ENCODE measurements at places on chromosomes 5 and 9.

DNA sequence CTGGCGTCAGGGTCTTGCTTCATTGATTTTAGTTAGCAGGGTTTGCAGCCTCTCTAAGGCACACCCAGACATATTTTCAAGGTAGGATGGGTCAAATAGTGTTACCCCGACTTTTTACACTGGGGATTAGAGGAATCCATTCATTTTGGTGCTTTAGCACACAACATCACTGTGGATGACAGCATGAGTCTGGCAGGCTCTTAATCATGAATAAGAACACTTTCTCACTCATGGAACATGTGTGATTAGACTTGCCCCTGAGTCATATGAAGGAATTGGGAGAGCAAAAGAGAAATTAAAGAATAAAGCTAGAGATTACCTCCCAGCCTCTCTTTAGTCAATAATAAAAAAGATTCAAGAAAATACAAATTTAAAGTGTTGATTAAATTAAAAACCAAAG lies 175.6 kb downstream of the SEMA5A start:
- no peak for DNase-seq

DNA sequence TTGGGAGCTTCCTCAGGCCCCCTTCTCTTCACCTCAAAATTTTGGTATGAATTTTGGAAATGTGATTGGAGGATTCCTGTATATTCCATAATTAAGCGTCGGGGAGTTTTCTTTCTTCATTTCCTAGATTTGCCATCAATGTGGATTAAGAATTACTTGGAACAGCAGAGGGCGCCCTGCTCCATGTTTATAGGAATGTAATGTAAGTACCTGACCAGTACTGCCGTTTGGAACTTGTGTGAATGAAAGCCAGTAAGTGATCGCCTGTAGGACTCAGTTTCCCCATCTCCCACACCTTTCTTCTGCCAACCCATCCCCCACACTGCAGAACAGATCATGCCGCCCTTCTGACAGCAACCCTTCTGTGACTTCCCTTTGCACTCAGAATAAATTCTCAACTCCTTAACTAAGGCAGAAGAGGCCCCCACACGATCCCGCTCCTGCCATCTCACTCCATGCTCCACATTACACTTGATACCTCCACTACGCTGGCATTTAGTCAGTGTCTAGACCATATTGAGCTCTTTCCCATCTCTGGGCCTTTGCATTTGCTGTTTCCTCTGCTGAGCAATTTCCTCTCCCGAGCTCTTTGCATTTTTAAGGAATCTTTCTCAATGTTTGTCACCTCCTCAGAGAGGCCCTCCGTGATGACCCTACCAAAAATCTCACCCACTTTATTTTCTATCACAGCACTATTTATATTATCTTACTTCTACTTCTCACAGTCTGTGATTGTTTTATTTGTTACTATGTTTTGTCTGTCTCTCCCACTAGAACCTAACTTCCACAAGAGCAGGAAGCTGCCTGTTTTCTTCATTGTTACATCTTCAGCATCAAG lies 79.5 kb upstream of the HTR4 start:
- peak; percentile 93 for DNase-seq

DNA sequence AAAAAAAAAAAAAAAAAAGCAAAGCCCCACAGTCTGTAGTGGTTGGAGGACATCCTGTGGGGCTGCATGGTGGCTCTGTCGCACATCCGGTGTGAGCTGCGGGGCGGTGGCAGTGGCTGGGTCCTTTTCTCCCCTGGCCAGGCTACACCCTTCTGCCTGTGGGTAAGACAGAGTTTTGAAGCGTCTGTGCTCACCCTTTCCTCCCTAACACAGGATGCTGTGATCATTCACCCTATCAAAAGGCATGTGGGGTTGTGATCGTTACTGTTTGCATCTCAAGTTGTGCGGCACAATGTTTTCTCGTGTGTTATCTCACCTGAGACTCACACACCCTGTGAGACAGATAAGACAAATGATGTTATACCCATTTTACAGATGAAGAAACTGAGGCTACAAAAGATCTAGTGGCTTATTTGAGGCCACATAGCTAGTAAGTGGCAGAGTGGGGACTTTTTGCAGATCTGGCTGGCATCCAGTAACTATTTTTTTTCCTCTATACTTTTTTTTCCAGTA lies 17.5 kb downstream of the IRF1 start:
- DNase-seq, result no peak

- no peak for DNase-seq
Observed at GRCh38 chr5:137486707-137487106, 12.4 kb downstream of the SPOCK1 start.

DNA sequence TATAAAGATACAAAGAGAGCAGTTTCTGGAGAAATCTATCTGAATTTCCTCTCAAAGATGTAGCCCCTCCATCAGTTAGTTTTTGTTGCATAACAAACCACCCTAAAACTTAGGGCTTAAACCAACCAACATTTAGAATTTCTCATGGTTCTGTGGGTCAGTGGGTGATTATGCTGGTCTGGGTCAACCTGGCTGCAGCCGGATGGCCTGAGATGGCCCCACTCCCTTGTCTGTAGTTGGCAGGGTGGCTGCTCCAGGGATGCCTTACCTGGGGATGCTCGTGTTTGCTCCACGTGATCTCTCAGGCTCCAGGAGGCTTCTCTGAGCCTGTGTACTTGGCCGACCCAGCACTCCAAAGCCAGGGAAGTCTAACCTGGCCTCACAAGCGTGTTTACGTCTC lies 139.3 kb downstream of the MVB12B start:
- DNase-seq, result no peak

- no peak for DNase-seq
Observed at GRCh38 chr9:7123743-7124142, 366.0 kb downstream of the KDM4C start.

- no peak for DNase-seq
Observed at GRCh38 chr9:78544230-78544629, 247.3 kb downstream of the PSAT1 start.

All from inflammatory macrophage treated with lipopolysaccharide for 1 hour (primary cell).